Fibroblast of the conjunctiva (primary cell): ENCODE measurements at places on chromosomes 11 and 22.

- DNase-seq, result no peak
Measured at GRCh38 chr11:40924915-40925314, 534.5 kb downstream of the LRRC4C start.

DNA sequence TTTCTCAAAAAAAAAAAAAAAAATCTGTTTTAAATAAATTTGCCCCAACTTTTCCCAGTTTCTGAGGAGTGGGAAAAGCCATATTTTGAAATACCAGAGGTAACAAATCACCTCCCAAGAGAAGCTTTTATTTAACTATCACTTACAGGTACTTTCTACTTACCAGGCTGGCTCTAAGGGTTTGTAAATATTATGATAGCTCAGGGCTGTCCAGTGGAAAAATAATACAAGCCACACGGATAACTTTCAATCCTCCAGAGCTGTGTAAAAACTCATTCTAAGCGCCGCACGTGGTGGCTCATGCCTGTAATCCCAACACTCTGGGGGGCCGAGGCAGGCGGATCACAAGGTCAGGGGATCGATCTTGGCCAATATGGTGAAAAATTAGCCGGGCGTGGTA lies 5.6 kb upstream of the SEC14L4 start:
- no peak for DNase-seq

- no peak for DNase-seq
Measured at GRCh38 chr22:42608136-42608822, 6.4 kb downstream of the POLDIP3 start.

DNA sequence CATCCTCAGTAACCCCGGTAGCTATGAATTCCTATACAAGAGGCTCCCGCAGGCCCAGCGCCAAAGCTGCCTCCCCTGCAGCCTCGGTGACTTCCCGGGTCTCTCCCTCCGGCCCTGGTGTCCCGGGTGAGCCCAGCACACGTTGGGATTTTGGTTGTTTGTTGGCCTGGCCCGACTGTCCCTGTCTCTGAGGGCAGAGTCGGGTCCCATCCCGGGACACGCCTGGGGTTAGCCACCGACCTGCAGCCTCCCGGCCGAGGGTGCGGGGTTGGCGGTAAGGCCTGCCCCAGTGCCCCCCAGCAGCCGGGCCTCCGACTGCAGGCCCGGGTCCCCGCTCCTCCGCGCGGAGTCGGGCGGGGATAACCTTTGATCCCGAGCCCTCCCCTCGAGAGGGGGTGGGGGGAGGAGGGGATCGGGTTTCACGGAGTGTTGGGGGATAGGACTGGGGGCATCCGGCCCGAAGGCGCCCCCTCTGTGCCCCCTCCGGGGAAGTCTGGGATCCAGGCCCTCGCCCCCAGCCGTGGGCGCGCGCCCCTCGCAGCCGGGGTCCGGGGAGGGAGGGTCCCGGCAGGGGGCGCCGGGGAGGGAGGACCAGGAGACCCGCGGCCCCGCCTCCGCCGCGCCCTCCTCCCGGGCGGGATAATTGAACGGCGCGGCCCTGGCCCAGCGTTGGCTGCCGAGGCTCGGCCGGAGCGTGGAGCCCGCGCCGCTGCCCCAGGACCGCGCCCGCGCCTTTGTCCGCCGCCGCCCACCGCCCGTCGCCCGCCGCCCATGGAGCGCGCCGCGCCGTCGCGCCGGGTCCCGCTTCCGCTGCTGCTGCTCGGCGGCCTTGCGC lies at the start of gene FBLN1:
FBLN1 (plus strand) TSS at position 669 of the 835 bp plus-strand sequence; CDS start at position 772, 103 bp downstream.
- DNase-seq, result no peak

- DNase-seq, result peak; percentile 12
Measured at GRCh38 chr11:118175993-118176777, at the start of gene SCN2B. Gene SCN2B, minus strand, starts transcription at chr11:118176639. Its CDS starts 208 bp downstream, at chr11:118176431.

- DNase-seq, result no peak
Measured at GRCh38 chr11:71263386-71263785, 11.0 kb upstream of the SHANK2 start.

DNA sequence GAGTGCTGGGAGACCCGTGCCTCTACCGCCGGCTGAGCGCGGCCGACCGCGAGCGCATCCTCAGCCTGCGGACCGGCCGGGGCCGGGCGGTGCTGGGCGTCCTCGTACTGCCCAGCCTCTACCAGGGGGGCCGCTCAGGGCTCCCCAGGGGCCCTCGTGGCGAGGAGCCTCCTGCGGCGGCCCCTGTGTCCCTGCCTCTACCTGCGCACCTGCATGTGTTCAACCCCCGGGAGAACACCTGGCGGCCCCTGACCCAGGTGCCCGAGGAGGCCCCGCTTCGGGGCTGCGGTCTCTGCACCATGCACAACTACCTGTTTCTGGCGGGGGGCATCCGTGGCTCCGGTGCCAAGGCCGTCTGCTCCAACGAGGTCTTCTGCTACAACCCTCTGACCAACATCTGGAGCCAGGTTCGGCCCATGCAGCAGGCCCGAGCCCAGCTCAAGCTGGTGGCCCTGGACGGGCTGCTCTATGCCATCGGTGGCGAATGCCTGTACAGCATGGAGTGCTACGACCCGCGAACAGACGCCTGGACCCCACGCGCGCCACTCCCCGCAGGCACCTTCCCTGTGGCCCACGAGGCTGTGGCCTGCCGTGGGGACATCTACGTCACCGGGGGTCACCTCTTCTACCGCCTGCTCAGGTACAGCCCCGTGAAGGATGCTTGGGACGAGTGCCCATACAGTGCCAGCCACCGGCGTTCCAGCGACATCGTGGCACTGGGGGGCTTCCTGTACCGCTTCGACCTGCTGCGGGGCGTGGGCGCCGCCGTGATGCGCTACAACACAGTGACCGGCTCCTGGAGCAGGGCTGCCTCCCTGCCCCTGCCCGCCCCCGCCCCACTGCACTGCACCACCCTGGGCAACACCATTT lies 3.5 kb downstream of the KLHDC7B start:
- DNase-seq, result no peak
